ENCODE measurements at places on chromosomes 1 and 21.

DNA sequence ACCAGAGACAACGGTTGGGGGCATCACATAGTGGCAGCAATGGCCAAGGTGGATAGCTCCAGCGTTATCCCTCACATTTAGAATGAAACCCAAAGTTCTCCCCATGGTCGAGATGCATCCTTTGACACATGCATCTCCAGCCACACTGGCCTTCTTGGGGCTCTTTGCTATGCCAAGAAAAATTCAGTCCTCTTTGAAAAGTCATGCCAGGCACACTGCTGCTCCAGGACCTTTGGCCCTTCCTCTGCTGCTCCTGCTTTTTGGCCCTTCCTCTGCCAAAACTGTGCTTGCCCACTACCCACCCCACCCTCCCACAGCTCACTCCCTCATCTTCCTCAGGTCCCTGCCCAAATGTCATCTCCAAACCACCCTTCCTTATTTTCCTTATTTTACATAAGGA, 106.4 kb downstream of the C1orf94 start:
- DNase-seq, result no peak

GRCh38 chr1:199083680-199084079, 444.8 kb downstream of the PTPRC start:
- DNase-seq, result peak; percentile 3

GRCh38 chr1:74693473-74693872, 19.9 kb upstream of the ERICH3 start:
- DNase-seq, result no peak

DNA sequence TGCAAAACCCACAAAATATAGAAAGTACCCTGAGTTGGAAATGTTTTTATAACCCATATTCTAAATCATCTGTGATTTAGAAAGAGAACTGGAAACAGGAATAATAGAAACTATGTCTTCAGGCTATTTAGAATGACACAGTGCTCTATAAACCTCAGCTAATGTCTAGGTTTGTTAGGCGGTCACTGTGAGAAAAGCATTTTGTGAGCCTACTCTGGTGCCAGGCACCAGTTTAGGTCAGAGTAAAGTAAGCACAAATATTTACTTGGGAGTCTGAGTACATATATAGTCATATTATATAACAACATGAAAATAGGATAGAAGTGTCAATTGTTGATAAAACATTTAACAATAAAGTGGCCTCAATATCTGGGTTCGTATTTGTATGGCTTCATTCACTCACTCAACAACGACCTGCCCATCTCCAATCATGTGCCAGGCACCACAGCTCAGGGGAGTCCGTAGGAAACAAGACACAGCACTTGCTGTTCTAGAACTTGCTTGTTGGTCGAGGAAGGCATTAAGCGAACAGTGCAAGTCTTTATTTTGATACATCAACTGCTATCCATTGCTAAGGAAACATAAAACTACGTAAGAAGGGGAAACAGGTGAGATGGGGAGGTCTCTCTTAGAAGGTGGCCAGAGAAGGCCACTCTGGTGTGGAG, 37.2 kb downstream of the GNB1 start:
- no peak for DNase-seq

DNA sequence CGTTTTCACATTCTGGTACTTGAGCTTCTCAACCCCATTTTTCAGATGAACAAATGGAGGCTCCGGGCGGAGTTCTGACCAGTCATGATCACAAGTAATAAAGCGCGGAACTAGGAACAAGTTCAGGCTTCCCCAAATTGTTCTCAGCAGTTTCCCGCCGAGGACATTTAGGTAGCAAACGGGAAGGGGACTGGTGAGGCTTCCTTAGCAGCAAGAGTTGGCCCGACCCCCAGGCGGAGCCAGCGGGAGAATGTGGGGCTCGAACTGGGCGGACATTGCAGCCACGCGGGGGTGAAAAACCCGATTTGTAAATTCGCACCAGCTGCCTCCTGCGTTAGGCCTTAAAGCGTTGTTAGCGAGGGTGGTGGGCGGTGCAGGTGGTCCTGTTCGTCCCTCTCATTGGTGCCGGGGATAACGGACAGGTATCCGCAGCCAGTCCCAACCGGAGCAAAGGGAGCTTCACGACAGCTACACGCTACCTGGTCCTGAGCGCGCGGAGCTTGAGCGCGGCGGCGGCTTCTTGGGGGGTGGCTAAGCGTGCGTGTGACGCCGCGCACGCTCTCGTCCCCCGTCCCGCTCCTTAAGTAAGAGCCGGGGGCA, 15.3 kb downstream of the SEMA6C start:
- DNase-seq, result peak; percentile 17

GRCh38 chr21:35617491-35617890, 442.8 kb downstream of the SETD4 start:
- DNase-seq, result no peak

- DNase-seq, result no peak
These were observed 4.7 kb downstream of the C1orf210 start for GRCh38 chr1:43280692-43281091.

Data from AG04449 (cell line).